ENCODE measurements at places on chromosomes 3 and 15.

DNA sequence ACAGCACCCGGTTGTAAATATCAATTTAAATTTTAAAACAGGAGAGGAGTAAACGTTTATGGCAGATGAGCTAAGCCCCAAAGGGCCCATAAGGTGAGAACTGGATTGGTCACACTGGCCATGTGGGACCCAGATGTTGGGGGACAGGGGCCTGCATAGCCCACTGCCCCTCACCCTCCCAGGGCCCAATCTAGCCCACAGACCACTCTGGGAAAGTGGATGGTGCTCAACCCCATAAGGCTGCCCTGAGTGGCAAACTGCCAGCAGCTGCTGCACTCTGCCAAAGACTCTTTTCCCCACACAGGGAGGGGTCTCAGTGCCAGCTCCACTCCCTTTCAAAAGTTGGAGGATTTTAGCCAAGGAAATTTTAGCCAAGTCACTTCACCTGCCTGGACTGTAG lies 42.5 kb downstream of the CCDC12 start:
- no peak for DNase-seq

DNA sequence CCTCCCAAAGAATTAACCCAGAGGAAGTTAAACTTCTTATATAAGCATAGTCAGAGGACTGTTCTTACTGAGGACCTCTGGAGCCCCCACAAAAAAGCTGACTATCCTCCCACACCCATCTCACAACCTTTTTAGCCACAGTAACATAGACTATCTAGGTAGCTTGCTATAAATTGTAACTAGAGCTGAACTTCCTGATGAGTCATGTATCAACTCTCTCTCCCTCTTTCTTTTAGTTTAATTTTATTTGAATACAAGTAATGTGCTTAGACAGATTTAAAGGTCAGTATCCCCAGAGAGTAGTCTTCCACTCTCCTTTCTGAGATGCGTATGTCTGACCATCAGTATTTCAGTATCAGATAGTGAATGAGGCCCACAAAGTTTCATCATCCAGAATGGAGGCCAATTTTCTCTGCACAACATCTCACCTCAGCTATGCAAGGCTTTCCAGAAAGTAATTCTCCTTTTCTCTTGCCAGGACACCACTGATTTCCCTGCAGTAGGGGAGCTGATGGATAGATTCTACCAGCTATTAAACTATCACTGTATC lies 104.0 kb upstream of the MYRIP start:
- no peak for DNase-seq

DNA sequence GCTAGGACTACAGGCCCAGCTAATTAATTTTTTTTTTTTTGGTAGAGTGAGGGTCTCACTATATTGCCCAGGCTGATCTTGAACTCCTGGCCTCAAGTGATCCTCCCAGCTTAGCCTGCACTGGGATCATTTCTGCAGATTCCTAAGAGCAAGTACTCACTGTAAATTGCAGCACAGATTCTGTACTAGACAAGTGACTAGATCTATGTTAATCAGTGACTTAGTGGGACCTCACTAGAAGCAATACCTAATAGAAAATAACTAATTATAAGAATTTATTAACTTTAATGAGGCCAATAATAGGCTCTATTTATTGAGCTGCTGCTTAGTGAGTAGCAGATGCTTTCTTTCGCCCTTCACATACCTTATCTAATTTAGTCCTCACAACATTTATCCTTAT lies 10.6 kb upstream of the UTS2B start:
- DNase-seq = no peak

- DNase-seq = no peak
These were observed 13.3 kb downstream of the CPNE9 start for GRCh38 chr3:9716801-9717555.

- no peak for DNase-seq
These were observed 1118.4 kb downstream of the TBL1XR1 start for GRCh38 chr3:176078906-176079305.

DNA sequence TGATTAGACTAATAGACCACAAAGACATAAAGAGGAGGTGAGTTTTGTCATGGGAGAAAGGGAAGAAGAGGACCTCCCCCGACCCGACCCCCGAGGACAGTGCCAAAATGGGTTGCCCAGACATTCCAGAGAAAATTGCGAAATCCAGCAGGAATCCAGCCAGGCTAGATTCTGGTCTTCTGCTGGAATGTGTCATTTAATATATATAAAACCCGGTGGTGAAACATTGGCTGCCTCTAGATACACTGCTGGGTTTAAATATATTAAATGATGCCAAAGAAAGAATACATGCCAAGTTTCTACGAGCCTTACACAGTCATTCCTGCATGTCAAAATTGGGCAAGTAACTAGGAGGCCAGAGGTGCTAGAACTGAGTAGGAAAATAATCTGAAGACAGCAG lies 45.3 kb upstream of the SPESP1 start:
- no peak for DNase-seq

DNA sequence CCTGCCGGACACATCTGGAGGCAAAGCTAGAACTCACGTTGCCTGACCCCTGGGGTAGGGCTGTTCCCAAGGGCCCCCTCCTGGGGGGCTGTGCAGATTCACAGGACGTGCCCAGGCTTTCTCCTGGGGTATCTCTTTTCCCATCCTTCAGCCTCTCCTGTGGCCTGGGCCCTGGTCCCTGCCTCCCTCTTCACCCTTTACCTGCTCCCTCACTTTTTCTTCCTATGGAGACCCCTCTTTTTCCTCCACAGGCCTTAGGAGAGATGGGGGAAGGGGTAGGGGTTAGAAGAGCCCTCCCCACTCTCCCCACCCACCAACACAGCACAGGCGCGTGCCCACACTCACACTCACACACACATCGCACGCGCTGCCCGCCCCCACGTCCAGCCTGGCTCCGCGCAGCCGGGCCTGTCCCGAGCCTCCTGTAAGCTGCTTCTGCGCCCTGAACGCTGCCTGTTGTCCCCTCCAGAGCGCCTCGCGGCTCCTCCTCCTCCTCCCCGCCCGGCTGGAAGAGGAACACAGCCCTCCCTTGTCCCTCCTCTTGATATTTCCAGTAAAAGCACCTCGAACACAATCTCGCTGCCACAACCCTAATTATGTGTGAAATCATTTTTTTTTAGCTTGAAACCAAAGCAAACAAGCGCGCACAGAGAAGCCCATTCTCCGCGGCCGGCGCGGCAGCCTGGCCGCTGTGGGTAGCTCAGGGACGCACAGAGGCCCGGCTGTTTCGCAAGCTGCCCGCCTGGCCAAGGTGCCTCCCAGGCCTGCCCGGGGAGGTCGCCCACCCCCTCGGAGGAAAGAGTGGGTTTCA lies 33.9 kb upstream of the ACAN start:
- no peak for DNase-seq

DNA sequence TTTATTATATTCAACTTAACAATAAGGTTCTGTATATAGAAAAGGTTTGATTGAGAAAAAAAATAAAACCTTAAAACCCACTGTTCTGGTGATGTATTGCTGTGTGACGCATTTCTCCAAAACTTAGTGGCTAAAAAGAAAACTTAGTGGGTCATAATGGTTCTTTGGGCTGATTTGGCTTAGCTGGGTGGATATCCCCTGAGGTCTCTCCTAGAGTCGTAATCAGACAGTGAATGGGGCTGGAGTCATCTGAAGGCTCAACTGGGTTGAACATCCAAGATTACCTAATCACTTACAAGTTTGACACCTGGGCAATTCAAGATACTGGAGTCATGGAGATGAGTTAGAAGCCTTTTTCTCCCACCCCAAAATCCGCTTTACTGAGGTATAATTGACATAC lies 111.6 kb upstream of the TBL1XR1 start:
- no peak for DNase-seq

DNA sequence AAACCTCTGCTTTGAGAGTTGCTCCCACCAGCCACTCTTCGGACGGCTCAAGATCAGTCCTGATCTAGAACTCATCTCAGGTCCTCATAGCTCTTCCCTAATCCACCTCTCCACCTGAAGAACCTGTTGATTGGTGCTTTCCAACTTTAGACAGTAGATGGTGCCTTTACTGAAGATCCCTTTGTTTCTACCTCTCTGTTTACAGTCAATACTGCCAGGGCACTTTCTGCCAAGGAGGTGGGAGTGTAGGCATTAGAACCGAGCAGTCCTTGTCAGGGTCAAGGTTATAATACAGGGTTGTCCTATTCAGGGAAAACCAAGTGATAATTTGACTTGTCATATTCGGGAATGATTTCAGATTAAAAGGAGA lies 1.2 kb downstream of the CGNL1 start:
- DNase-seq = no peak

DNA sequence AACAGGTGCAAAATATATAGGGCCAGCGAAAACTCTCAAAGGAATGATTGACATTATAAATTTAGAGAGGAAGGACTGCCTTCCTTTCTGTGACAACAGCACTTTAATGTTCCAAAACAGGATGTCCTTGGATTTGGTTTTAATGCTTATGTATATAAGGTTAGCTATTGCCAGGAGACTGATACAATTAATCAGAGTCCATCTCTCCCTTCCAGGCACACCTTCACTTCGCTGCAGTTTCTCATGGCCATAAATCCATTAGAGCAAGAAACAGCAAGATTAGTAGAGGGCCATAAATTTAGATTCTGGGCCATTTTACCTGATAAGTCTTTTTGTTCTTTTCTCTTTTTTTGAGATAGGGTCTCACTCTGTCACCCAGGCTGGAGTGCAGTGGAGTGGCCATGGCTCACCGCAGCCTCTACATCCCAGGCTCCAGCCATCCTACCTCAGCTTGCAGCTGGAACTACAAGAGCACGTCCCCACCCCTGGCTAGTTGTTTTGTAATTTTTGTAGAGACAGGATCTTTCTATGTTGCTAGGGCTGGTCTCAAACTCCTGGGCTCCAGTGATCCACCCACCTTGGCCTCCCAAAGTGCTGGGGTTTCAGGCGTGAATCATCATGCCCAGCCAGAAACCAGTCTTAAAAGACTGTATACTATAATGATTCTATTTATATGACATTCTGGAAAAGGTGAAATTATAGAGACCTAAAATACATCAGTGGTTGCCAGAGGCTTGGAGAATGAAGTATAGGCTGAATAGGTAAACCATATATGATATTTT lies 15.7 kb upstream of the TFRC start:
- DNase-seq = no peak

- no peak for DNase-seq
These were observed 377.9 kb downstream of the GAP43 start for GRCh38 chr3:116001151-116001621.

DNA sequence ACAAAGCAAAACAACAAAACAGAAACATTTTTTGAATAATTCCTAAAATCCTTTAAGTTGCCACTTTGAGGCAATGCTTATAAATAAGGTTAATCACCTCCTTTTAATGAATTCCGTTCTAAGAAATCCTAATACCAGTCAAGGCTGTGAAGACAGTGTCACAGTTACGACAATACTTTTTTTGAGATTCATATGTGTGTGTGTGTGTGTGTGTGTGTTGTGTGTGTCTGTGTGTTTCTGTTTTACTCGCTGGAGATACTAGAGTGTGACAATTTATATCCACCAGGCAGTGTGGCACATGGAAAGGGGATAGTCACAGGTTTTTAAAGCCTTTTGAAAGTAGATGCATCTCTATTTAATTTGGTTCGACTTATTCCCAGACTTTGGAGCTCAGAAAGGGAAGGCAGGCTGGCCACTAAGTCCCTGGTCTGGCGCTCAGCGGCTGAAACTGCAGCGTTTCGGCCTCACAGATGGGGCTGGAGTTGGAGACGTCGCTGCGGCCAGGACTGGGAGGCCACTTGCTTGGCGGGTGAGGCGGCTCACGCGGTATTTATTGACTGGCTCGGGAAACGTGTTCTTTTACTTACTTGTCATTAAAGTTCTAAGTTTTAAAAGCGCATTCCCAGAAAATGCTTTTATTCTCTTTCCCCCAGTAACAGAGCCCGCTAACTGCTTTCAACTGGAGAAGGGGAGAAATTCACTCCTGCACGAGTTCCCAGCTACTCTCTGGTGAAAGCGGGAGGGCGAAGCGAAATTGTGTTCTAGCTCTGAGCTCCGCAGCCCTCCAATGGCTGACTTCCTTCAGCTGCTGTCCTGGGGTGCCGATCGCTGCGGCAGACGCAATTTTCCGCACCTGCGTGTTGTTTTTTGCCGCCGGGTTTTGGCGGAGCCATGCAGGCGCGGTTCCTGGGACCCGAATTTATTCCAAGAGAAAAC lies 13.7 kb downstream of the ZIC1 start:
- no peak for DNase-seq

- no peak for DNase-seq
These were observed 8.2 kb downstream of the HDC start for GRCh38 chr15:50257332-50257731.

DNA sequence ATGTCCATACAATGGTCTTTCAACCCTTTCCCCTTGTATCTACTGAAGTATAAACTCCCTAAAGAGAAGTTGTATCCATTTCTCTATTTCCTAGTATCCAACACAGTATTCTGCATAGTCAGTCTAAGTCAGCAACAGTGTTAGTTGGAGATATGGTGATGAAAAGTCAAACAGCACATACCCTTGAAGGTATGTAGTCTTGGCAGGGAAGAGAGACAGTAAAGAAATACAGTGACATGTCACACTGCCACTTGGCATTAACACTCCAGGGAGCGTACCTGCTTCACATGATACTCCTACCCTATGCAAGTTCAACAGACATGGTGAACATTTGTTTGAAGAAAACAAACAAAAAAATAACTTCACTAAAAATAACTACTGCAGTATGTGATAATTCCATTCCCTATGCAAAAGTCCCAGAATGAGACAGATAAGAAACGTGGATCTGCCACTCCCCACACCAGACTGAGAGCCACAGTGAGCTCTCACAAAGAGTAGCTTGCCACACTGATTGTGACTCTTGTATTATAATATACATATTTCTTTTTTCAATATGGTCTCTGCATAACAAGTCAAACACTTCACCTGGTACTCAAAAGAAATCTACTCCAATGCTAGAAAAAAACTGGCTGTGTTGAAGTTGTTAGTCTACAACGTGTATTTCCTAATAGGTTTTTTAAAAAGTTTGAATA lies 5.9 kb downstream of the PDCD10 start:
- DNase-seq = no peak

GRCh38 chr15:80788536-80788935 lies 9.4 kb downstream of the CEMIP start:
- DNase-seq = no peak

DNA sequence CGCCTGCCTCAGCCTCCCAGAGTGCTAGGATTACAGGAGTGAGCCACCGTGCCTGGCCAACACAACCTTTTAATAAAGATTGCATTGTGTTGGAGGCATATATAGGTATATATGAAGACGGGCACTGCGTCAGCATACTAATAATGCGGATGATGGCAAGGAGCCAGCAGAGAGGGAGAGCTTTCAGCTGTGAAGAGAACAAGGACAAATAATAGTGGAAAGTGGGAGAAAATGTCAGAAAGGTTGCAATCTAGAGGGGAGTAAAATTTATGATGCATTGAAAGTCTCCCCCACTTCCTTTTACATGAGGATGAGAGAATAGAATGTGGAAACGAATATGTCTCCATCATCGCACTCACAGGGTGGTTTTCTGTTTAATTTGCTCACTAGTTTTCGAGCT lies 170.5 kb upstream of the TBL1XR1 start:
- no peak for DNase-seq

DNA sequence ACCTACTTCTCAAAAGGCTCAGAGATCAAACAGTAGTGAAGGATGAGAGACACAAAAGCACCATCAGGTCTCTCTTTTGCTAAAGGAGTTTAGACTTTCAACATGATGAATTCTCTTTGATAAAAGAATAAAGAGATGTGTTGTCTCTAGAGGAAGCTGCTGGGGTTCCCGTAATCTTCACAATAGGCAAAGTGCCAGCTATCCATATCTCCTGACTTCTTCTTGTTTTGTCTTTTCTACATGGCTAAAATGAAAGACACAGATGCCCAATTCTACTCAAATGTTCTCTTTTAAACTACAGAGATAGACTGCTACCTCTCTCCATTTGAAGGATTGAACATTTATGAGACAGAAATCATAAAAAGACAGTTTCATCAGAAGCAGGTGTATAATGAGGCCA lies 38.4 kb upstream of the TUSC7 start:
- no peak for DNase-seq

- no peak for DNase-seq
These were observed 30.6 kb downstream of the SLC28A1 start for GRCh38 chr15:84914909-84915605.
